ENCODE measurements at places on chromosomes 11 and 22.

DNA sequence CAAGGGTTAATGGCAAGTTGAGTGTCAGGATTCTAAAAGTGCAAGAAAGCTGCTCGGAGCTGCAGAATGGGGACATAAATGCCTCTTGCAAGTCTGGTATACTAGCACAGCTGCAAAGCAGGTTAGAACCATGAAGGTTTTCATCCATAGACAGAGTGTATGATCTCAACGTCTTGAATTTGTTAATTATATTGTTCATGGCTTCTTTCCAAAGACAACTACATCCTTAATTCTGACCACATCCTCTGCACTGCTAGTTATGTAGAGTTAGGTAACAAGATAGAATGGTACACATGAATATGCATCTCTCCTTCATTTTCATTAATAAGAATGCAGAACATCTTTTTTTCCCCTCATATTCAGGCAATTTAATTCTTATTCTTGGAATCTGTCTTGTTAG, 34.2 kb downstream of the EXPH5 start:
- no peak for DNase-seq

GRCh38 chr11:12377106-12377823, at the start of gene PARVA:
TSS of gene PARVA (plus strand) at chr11:12377571. CDS start at chr11:12377648, 77 bp downstream.
- DNase-seq = no peak

- DNase-seq = no peak
These were observed 635 bp upstream of the LDHA start for GRCh38 chr11:18393581-18394274.

DNA sequence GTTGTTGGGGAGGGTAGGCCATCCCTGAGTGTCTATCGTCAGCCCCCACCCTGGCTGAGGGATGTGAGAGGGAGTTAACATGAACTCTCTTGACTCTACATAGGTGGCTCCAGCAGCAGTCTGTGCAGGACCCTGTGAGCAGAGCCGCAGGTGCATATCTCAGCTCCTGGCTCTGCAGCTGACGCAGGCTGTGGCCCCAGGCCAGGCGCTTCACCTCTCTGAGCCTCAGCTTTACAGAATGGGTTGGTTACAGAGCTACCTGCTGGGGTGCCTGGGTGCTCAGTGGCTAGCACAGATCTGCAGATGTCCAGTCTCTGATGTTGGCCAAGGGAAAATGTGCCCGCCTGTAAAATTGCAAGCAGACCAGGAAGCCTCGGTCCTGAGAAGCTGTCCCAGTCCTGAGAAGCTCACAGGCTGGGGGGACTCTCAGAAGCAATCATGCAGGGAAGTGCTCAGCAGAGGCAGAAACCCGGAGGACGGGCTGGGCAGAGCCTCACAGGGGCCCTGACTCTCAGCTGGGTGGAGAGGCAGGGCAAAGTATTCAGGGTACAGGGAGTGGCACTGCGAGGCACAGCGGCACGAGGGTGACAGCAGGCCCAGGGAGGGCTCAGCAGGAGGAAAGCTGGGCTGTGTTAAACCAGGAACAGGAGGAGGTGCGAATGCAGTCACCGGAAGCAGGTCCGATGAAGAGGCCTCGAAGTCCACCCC, 15.9 kb upstream of the LRP5 start:
- DNase-seq = no peak

DNA sequence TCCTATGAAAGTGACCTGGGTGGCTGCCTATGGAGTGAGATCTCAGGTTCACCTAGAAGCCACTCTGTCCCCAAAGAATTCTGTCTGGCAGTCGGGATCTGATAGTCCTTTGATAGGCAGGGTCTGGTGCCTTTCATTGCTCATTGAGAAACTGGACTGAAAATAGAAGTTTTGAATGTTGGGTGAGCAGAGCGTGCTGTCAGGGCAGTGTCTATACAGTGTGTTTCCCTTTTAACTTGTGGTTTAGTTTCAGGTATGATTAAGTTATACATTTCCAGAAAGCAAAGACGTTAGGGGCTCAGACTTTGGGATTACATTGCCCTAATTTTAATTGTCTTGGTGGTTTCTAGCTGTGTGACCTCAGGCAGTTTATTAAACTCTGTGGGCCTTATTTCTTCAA, 111.3 kb upstream of the PAX6 start:
- DNase-seq = no peak

- DNase-seq = no peak
These were observed 4.3 kb downstream of the C1QTNF6 start for GRCh38 chr22:37183432-37184379.

DNA sequence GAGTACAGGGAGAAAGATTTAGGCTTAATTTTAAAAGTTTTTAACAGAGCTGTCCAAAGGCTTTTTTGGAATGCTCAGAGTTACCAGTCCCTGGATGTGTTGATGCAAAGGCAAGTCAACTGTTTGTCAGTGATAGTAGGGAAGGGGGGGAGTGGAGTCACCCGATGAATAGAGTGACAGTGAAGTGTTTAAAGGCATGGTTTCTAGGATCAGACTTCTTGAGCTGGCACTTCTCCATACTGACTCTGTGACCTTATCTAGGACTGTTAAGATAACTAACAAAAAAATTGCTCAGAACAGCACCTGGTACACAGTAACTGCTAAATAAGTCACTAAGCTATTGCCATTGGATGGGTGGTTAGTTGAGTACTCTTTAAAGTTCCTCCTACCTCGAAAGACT, 11.3 kb upstream of the RAG2 start:
- DNase-seq = no peak

- no peak for DNase-seq
These were observed 4.9 kb downstream of the LMO1 start for GRCh38 chr11:8258784-8259183.

- no peak for DNase-seq
These were observed 53.4 kb upstream of the WNT7B start for GRCh38 chr22:46030231-46030880.

- no peak for DNase-seq
These were observed 851.1 kb upstream of the FAT3 start for GRCh38 chr11:91373497-91373896.

- DNase-seq = no peak
These were observed 51.2 kb upstream of the BIRC3 start for GRCh38 chr11:102266099-102266498.

DNA sequence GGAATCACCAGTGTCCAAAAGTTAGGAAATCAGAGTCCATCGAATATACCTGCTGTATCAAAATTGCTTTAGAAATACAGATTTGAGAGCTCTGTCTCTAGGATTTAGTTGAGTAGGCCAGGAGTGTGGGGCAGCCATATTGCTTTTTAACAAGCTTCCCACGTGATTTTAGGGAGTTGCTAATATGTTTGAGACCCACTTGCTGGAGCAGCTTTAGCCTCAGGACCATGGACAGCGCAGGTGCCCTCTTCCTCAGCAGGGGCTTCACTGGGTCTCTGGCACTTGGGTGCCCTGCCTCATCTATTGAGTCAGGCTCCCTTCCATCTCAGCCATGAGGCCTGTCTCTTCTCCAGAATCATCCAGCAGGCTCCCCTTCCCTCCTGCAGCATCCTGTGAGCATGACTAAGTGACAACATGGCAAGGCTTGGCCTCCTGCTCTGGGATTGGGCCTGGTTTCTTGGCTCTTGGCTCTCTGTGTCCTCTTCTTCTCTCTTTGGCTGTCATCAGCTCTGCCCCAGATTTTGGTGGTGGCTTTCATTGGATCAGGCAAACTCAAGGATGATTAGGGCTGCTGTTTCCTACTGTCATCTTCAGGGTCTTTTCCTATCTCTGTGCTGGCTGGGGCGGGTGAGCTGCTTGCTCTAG, 70.0 kb downstream of the SGSM1 start:
- no peak for DNase-seq

DNA sequence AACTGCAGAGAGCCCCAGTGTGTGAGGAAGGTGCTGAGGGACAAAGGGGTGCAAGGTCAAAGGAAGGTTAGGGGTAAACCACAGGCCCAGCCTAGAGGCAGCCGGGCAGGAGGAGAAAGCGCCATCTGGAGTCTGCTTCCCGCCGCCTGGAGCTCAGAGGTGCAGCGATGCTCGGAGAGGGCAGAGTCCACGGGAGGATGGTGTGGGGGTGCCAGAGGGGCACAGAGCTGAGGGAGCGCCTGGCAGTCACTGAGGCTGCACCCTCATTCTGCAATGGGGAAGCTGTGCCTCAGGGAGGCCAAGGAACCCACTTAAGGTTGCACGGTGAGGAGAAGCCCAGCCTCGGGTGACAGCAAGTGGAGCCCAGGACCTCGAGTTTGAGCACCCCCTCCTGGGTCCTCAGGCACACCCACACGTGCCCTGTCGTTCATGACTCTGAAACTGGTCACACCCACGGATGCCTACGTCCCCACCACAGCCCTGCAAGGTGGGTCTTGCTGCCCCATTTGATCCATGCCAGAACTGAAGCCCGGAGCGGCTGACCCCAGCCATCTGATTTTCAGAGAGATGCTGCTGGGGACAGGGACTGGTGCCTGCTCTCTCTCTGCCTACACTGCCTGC, 1.6 kb downstream of the IL2RB start:
- peak; percentile 33 for DNase-seq

All from stimulated activated CD4-positive, alpha-beta T cell treated with anti-CD3 and anti-CD28 coated beads, Interleukin-1b, Interleukin-23, amount 100 ng/mL, for 4 hours (primary cell).